ENCODE measurements at places on chromosomes 12 and 14. TPM values are rescaled to one million over a fixed set of nuclear protein-coding genes. Genes with fewer than 3 reads are reported as not detected.

DNA sequence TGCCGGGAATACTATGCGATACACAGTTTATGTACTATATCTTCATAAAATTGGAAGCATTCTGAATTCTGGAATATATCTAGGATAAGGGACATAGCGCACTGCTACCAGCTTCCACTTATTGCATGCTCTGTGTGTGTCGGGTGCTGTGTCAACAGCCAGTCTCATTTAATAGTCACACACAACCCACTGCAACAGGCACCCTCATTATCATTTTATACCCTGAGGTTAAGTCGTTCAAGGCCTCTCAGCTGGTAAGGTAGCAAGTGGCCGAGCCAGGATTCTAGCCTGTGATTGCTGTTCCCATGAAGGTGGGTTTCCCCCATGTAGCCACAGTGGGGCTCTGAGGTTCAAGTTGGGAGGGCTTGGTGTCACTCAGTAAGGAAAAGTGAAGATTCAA lies 7.0 kb downstream of the PPP1R1A start:
- H3K27ac ChIP-seq: no peak overlapping the region
- H3K27me3 ChIP-seq: peaks cover 27% of the 10 kb centered on the region
- no peak overlapping the region for H3K4me3 ChIP-seq
- H3K4me1 ChIP-seq: peaks cover 2% of the 10 kb centered on the region
- no peak for DNase-seq

DNA sequence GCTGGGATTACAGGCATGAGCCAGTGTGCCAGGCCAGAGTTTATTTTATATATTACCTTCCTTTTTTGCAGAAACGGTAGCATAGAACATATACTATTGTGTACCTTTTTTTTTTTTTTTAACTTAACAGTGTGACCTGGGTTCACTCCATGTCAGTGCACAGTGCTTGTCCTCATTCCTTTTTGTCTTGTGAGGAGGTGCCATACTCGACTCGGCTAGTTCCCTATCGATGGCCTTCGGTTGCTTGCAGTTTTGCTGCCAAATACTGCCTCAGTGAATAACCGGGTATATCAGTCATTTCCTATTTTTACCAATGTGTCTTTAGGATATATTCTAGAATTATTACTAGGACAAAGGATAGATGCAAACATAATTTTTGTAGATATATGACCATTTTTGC lies 36.8 kb downstream of the ZNF664 start:
- peaks cover 35% of the 10 kb centered on the region for H3K4me1 ChIP-seq
- no peak overlapping the region for H3K27ac ChIP-seq
- H3K4me3 ChIP-seq: no peak overlapping the region
- DNase-seq: no peak
- H3K27me3 ChIP-seq: no peaks in the 10 kb centered on the region
- H3K36me3 ChIP-seq: peaks cover 43% of the 10 kb centered on the region

DNA sequence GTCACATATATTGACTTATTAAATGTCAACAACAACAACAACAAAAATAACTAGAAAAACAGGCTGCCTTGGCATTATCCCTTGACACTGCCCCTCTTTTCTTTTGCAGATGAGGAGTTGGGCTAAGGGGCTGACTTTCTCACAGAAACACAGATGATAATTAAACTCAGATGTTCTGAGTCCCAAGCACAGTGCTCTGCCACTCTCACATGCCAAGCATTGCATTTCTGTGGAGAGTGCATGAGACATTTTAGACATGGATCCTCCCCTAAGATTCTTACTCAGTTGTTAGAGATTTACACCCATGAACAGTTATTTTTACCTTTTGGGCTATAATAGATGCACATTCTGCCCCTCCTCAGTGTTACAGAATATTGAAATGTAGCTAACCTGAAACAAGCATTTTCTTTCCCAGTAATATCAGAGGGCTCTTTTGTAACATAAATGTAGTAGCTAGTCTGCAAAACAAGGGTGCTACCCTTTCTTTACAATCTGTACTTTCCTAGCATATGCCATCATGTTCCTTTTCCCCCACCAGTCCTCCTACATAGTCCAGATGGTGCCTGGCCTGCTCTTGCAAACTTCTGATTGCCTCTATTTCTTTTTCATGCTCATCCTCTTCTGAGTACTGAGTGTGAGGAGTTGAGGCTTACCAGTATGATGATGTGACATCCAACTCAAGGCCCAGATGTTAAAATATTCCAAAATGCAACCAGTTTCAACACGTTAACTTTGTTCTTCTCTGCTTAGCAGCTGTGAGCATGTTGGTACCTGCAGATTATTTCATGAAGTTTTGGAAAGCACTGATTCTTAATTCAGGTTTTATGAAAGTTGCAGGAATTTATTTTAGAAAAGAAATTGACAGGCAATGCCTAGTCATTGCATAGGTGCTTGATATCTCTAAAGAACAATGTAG lies 125.0 kb upstream of the ATP2B1 start:
- no peak for DNase-seq
- no peak overlapping the region for H3K27ac ChIP-seq
- no peaks in the 10 kb centered on the region for H3K4me1 ChIP-seq
- H3K27me3 ChIP-seq: peaks cover 5% of the 10 kb centered on the region
- H3K36me3 ChIP-seq: no peaks in the 10 kb centered on the region
- no peak overlapping the region for H3K4me3 ChIP-seq

DNA sequence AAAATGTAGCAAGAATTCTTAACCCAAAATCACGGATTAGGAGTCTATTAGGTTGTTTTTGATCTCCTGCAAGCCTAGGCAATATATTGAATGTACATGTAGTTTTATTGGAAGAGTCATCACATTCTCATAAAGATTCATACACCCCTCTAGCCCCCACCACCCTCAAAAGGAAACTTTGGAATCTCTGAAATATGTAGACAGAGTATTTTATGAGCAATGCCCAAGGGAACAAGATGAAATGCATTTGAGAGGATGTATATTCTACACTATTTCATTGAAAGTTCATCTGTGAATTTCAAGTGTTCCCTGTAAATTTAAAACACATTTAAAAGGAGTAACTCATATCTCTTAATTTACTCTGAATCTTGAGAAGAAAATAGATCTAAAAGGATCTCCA lies 103.7 kb downstream of the SYT1 start:
- no peaks in the 10 kb centered on the region for H3K4me1 ChIP-seq
- no peak for DNase-seq
- no peak overlapping the region for H3K27ac ChIP-seq
- no peaks in the 10 kb centered on the region for H3K27me3 ChIP-seq

GRCh38 chr12:75481774-75482173 lies 1.2 kb downstream of the GLIPR1 start:
- no peak for DNase-seq
- H3K36me3 ChIP-seq: peaks cover 4% of the 10 kb centered on the region
- peak overlapping the region; percentile 77 for H3K4me3 ChIP-seq
- H3K27me3 ChIP-seq: peaks cover 2% of the 10 kb centered on the region
- H3K4me1 ChIP-seq: peaks cover 66% of the 10 kb centered on the region

Gene TUNAR
- total RNA-seq: not detected

- H3K4me1 ChIP-seq: peaks cover 4% of the 10 kb centered on the region
- H3K27ac ChIP-seq: no peak overlapping the region
- peaks cover 7% of the 10 kb centered on the region for H3K27me3 ChIP-seq
- peak overlapping the region; percentile 61 for H3K4me3 ChIP-seq
- DNase-seq: no peak
Measured at GRCh38 chr12:29563636-29564035, 66.2 kb upstream of the OVCH1 start.

GRCh38 chr12:78191611-78192010 lies 360.9 kb downstream of the NAV3 start:
- no peak overlapping the region for H3K4me3 ChIP-seq
- no peak for DNase-seq
- H3K36me3 ChIP-seq: no peaks in the 10 kb centered on the region
- H3K27ac ChIP-seq: no peak overlapping the region

Gene MDP1
- total RNA-seq: 13.5 TPM

DNA sequence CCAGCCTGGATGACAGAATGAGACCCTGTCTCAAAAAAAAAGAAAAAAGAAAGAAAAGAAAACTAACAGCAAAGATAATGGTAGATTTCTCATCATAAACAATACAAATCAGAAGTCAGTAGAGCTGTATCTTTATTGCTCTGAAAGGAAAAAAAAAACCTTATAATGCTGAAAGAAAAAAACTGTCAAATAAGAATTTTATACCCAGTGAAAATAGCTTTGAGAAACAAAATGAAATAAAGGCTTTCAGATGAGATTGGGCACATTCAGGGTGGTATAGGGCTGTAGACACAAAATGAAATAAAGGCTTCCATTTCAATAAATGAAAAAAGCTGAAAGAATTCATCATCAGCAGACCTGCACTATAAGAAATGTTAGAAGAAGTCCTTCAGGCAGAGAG lies 105.0 kb upstream of the FOXN3 start:
- no peak overlapping the region for H3K27ac ChIP-seq
- DNase-seq: no peak
- H3K27me3 ChIP-seq: no peaks in the 10 kb centered on the region
- peaks cover 12% of the 10 kb centered on the region for H3K4me1 ChIP-seq

DNA sequence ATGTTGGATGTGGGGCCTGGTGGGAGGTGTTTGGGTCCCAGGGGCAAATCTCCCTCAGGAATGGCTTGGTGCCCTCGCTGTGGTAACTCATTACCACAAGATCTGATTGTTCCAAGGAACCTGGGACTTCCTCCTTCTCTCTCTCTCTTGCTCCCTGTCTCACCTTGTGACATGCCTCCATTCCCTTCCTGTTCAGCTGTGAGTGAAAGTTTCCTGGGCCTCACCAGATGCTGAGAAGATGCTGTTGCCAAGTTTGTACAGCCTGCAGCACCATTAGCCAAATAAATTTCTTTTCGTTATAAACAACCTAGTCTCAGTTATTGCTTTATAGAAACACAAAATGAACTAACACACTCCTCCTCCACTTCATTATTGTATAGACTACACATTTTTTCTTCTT lies 759.8 kb upstream of the MDGA2 start:
- DNase-seq: no peak
- no peak overlapping the region for H3K4me3 ChIP-seq
- no peak overlapping the region for H3K27ac ChIP-seq
- no peaks in the 10 kb centered on the region for H3K27me3 ChIP-seq

GRCh38 chr14:65019944-65020566 lies 33.4 kb downstream of the FNTB start:
- H3K27ac ChIP-seq: no peak overlapping the region
- H3K27me3 ChIP-seq: no peaks in the 10 kb centered on the region
- H3K4me3 ChIP-seq: no peak overlapping the region
- H3K36me3 ChIP-seq: peaks cover 10% of the 10 kb centered on the region

GRCh38 chr14:75702122-75702521 lies 41.1 kb downstream of the TTLL5 start:
- H3K36me3 ChIP-seq: peaks cover 16% of the 10 kb centered on the region
- H3K4me1 ChIP-seq: no peaks in the 10 kb centered on the region
- H3K27me3 ChIP-seq: no peaks in the 10 kb centered on the region
- no peak overlapping the region for H3K4me3 ChIP-seq

Gene TGFB3
- 2.4 TPM for total RNA-seq

- no peaks in the 10 kb centered on the region for H3K4me1 ChIP-seq
- no peaks in the 10 kb centered on the region for H3K36me3 ChIP-seq
- no peaks in the 10 kb centered on the region for H3K27me3 ChIP-seq
- no peak overlapping the region for H3K4me3 ChIP-seq
- H3K27ac ChIP-seq: no peak overlapping the region
- DNase-seq: no peak
Measured at GRCh38 chr12:67818459-67818903, 169.9 kb downstream of the DYRK2 start.

Gene ZC3H14
- total RNA-seq: 59.2 TPM

Gene OR4E1
- total RNA-seq: not detected

DNA sequence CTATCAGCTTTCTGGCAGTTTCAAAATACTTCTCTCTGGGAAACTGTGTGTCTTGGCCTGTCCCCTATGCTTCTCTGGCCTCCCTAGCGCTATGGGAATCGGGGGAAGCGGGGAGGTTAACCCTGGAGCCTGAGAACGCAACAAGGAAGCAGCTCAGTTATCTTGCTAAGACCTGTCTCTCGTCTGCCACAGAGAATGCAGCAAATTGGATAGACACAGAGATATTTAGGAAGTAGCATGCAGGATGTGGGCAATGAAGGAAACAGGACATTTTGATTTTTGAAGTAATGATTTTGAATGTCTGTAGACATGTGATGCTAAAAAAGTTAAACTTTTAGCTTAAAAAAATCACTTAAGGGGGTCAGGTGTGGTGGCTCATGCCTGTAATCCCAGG lies 6.6 kb upstream of the CALCOCO1 start:
- H3K27ac ChIP-seq: no peak overlapping the region
- peaks cover 48% of the 10 kb centered on the region for H3K27me3 ChIP-seq
- peaks cover 8% of the 10 kb centered on the region for H3K4me1 ChIP-seq
- no peak overlapping the region for H3K4me3 ChIP-seq
- H3K36me3 ChIP-seq: peaks cover under 1% of the 10 kb centered on the region
- no peak for DNase-seq

DNA sequence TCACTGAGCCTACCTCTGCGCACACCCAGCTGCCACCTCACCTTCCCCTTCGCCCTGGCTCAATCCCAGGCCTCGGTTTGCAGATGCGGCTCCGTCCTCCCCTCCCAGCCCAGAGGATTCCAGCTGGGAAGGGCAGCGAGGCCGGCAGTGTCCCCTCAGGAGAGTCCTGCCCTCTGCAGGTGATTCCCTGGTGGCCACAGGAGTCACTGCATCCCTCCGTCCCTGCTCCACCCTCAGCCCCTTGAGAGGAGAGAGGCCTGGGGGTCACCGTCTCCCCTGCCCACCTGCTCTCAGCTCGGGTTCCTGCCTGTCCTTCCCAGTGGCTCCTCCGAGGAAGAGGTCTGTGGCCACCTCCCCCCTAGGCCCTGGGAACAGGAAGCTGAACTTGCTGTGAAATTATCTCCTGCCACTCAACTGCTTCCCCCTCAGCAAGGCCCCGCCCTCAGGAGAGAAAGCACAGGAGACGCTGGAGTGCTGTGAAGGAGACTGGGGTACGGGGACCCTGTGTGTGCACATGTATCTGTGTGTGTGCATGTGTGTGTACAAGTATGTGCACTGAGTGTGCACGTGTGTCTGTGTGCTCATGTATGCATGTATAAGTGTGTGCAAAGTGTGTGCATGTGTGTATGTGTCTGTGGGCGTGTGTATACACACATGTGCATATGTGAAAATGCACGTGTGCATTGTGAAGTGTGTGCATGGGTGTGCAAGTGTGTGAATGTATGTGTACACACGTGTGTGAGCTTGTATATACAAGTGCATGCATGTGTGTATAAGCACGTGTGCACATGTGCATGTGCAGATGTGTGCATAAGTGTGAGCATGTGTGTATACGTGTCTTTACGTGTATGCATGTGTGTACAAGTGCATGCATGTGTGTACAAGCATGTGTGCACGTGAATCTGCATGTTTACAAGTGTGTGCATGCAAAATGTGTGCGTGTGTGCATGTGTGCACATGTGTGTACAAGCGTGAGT lies 13.2 kb upstream of the GALNT9 start:
- H3K27ac ChIP-seq: no peak overlapping the region
- no peaks in the 10 kb centered on the region for H3K4me1 ChIP-seq
- DNase-seq: no peak
- no peaks in the 10 kb centered on the region for H3K36me3 ChIP-seq

Gene SYNE3
- 45.2 TPM for total RNA-seq

Gene CABP1
- 0.16 TPM for total RNA-seq

- H3K4me3 ChIP-seq: no peak overlapping the region
- no peak overlapping the region for H3K27ac ChIP-seq
- H3K4me1 ChIP-seq: peaks cover under 1% of the 10 kb centered on the region
Measured at GRCh38 chr12:132238488-132238854, 90.9 kb downstream of the GALNT9 start.
